Caco-2 (cell line): ENCODE measurements at places on chromosomes 12 and 14.

DNA sequence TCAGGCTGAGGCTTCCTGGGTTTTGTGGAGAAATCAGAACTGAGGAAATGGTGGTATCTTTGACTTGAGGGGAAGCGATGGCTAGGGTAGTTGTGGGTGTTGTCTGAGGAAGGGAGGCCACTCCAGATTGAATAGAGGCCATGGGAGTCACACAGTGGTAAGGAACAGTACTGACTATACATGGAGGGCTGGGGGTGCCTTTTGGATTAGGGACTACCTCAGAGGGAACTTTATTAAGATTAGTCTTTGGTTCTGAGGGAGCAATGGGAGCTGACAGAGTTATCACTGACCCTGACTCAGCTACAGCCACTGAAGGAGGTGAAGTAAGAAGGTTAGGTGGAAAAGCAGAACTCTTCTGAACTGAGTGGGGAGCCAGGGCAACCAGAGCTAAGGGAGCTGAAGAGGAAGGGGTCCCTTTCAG, 4.4 kb downstream of the NACA start:
- DNase-seq: no peak

- no peak for DNase-seq
These were observed 485.6 kb downstream of the LRIG3 start for GRCh38 chr12:58434726-58435125.

DNA sequence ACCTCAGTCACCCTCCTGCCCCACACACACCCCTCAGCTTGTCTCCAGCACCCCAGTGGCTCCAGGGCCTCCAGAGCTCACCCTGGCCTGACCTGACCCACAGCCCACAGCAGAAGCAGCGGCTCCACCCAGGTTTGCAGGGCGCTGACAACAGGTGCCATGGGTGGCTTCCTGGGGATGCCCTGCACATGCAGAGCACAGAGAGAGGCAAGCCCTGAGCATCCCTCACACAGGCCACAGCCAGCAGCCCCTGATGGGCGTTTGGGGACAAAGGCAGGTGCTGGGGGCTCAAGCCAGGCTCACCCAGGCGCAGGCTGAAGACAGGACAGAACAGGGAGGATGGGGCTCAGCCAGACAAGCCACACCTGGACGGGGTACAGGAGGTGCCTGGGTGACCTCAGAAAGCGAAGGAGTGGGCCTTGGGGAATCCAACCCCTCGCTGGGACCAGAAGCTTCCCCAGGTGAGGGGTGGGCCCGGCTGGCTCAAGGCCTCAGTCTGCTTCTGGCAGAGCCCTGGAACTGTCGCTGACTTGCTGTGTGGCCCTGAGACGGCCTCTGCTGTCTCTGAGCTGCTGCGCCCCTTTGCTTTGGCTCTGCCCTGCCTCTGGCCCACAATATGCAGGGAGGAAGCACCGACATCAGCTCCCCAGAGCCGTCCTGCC, 10.6 kb downstream of the ARL6IP4 start:
- no peak for DNase-seq

DNA sequence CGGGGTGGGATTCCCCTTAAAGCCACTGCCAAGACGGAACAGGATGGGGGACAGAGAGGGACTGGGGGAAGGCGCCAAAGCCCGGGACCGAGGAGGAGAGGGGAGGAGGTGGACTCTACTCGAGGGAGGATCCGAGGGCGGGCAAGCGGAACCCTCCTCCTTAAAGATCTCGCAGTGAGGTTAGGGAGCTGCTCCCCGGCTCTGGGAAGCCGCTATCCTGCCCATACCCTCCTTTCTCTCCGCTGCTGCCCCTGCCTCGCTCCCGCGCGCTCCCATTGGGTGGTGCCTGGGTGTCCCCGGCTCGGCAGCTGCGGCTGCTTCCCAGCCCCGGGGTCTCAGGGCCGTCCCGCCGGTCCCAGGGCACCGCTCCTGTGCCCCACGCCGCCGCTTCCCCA, 16.4 kb downstream of the KRT18 start:
- no peak for DNase-seq

GRCh38 chr12:132600048-132601032, 10.0 kb downstream of the LRCOL1 start:
- DNase-seq: peak; percentile 76

- peak; percentile 43 for DNase-seq
These were observed 14.7 kb downstream of the CPSF6 start for GRCh38 chr12:69254046-69254445.

DNA sequence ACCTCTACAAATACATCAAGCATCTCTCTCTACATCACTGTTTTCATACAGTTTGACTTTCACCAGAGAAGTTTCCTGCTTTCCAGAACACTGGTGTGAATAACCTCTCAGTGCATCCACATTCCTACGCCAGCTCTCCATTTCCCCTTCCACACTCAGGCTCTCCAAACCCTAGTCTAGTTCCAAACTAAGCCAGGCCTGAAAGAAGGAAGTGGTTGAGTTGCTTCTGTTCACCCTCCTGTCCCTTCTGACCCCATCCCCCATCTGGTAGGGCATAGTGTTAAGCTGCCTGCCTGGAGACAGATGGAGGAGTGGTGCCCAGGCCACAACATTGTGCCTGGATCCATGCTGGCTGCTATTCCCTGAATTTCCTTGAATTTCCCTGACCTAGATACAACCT, 132.4 kb downstream of the GPR65 start:
- no peak for DNase-seq

- DNase-seq: no peak
These were observed 96.4 kb upstream of the MON2 start for GRCh38 chr12:62370189-62370588.

- no peak for DNase-seq
These were observed 73.5 kb upstream of the OR10AD1 start for GRCh38 chr12:48276621-48277020.

GRCh38 chr12:39368096-39368495, 74.8 kb downstream of the KIF21A start:
- DNase-seq: no peak

- no peak for DNase-seq
These were observed 7.0 kb upstream of the BCAT1 start for GRCh38 chr12:24955853-24956252.

DNA sequence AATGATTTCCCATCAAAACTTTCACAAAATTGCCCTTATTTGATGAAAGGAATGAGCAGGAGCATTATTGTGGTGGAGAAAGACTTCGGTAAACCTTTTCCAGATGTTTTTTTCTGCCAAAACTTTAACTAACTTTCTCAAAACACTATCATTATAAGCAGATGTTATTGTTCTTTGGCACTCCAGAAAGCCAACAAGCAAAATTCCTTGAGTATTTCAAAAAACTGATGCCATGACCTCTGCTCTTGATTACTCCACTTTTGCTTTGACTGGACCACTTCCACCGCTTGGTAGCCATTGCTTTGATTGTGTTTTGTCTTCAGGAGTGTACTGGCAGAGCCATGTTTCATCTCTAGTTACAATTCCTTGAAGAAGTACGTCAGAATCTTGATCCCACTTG, 29.7 kb upstream of the RAB21 start:
- no peak for DNase-seq

DNA sequence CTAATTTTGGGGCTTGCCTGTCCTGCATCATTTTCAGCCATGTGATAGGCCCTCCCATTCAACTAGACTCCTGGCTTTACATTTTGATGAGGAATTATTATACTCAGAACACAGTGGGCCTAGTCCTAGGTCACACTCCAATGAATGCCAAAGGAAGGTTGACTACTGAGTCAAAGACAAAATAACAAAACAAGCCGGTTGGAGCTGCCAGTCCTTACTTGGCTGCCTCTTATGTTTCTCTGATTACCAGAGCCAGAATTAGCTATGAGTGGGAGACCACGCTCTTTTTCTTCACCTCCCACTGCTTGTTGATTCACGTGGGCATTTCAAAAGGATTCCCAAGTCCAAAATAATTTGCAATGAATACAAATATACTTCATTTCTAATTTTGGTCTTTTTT, 78.1 kb upstream of the USP44 start:
- no peak for DNase-seq

DNA sequence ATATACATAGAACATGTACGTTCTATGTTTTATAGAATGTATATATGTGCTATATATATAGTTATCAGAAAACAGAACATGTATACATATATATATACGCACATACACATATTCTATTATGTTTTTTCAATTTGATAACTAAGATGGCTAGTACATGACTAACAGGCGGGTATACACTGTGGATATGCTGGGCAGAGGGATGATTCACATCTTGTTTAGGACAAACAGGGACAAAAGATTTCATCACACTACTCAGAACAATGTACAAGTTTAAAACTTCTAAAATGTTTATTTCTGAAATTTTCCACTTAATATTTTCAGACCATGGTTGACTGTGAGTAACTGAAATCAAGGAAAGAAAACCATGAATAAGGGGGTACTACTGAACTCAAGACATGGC, 17.4 kb downstream of the TIMELESS start:
- no peak for DNase-seq

DNA sequence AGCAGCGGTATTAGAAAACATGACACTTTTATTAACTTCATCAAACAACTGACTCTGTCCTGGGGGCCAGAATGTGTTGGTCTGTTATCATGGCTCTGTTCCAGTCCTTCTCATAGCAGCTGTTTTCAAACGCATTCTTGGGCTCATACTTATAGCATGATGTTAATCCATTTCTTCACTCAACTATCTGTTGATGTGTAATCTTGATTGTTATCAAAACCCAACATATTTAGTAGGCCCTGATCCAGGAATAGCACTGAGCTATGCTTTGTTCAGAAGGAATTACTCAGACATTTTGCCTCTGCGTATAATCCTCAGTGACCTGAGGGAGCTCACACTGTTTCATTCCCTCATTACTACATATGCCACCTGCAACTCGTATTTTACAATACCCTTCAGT, 315.9 kb downstream of the BMP4 start:
- no peak for DNase-seq

GRCh38 chr12:24748326-24748725, 200.6 kb downstream of the BCAT1 start:
- DNase-seq: no peak

GRCh38 chr14:23431486-23431885, 4.0 kb downstream of the MYH7 start:
- no peak for DNase-seq

DNA sequence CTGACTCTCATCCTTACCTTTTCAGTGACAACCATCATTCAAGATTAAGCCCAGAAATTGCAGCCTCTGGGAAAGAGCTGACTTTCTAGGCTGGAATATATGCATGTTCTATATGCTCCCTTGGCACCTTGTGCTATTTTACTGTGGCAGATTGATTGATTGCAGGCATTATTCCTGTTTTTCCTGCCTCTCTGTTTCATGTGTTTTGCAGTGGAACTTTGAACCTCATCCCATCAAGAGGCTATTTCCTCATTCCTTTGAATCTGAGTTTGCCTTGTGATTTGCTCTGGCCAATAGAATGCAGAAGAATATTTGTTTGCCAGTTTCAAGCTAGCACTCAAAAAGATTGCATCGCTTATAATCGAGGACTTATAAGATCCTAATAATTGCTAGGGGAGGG, 174.8 kb upstream of the DCN start:
- peak; percentile 56 for DNase-seq

- no peak for DNase-seq
These were observed 20.3 kb downstream of the DCAF5 start for GRCh38 chr14:69132513-69133181.

- no peak for DNase-seq
These were observed 237.6 kb downstream of the SLC41A2 start for GRCh38 chr12:104720339-104721038.
